Osteocyte (in vitro differentiated cells): ENCODE measurements at places on chromosomes 2 and 18.

GRCh38 chr2:201704536-201704935 is 6.1 kb upstream of the MPP4 start:
- no peak overlapping the region for H3K27ac ChIP-seq
- no peak overlapping the region for H3K4me3 ChIP-seq
- no peak for DNase-seq
- no peaks in the 10 kb centered on the region for H3K27me3 ChIP-seq
- peaks cover 16% of the 10 kb centered on the region for H3K4me1 ChIP-seq

GRCh38 chr2:221189431-221190067 is 382.6 kb downstream of the EPHA4 start:
- no peaks in the 10 kb centered on the region for H3K36me3 ChIP-seq
- H3K4me1 ChIP-seq = no peaks in the 10 kb centered on the region
- no peak for DNase-seq
- H3K27ac ChIP-seq = no peak overlapping the region

- H3K4me1 ChIP-seq = no peaks in the 10 kb centered on the region
- DNase-seq = no peak
Measured at GRCh38 chr2:159193791-159194190, 92.7 kb downstream of the WDSUB1 start.

- no peak for DNase-seq
- H3K27ac ChIP-seq = no peak overlapping the region
- H3K4me3 ChIP-seq = no peak overlapping the region
- no peaks in the 10 kb centered on the region for H3K27me3 ChIP-seq
- H3K36me3 ChIP-seq = no peaks in the 10 kb centered on the region
Measured at GRCh38 chr2:190382851-190383250, 25.3 kb upstream of the MFSD6 start.

- DNase-seq = no peak
- H3K36me3 ChIP-seq = no peaks in the 10 kb centered on the region
- no peak overlapping the region for H3K4me3 ChIP-seq
- H3K27ac ChIP-seq = no peak overlapping the region
- no peaks in the 10 kb centered on the region for H3K4me1 ChIP-seq
- peaks cover 53% of the 10 kb centered on the region for H3K27me3 ChIP-seq
Measured at GRCh38 chr2:54830546-54830945, 107.1 kb downstream of the EML6 start.

DNA sequence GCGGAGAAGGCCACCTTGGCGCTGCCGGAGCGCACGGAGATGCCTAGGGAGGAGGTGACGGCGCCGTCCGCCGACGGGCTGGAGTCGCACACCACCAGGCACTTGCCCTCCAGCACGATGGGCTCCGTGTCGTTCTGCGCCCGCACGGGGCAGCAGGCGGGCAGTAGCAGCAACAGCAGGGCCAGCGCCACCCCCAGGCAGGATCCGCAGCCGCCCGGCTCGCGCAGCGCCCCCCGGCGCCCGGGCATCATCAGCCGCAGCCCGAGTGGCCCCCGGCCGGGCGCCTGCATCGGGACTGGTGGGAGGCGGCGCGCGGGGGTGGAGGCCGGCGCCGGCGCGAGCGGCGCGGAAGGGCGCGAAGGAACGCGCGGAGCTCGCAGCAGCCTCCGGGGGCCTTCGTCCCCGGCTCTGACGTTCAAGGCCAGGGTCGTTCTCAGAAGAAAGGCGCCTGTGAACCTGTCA is 2.2 kb downstream of the CBLN2 start:
- no peaks in the 10 kb centered on the region for H3K36me3 ChIP-seq
- no peak overlapping the region for H3K4me3 ChIP-seq
- H3K4me1 ChIP-seq = peaks cover 18% of the 10 kb centered on the region

DNA sequence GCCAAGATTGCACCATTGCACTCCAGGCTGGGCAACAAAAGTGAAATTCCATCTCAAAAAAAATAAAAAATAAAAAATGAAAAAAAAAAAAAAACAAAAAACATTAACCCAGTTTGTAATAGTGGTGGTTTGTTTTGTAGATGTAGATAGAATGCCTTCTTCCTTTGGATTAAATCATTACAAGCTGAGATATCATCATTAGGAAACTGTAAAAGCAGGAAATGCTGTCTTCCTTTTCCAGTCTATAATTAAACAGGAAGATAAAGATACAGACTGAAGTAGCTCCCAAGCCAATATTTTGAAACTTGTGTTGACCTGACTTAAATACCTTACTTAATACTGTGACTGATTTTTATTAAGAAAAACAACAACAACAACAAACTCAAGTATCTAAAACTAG is 43.1 kb downstream of the RBMS1 start:
- H3K27ac ChIP-seq = no peak overlapping the region
- H3K4me3 ChIP-seq = no peak overlapping the region
- DNase-seq = no peak
- no peaks in the 10 kb centered on the region for H3K27me3 ChIP-seq

- no peaks in the 10 kb centered on the region for H3K36me3 ChIP-seq
- no peak overlapping the region for H3K27ac ChIP-seq
- no peak overlapping the region for H3K4me3 ChIP-seq
Measured at GRCh38 chr2:68992341-68992740, 17.9 kb downstream of the GKN1 start.

DNA sequence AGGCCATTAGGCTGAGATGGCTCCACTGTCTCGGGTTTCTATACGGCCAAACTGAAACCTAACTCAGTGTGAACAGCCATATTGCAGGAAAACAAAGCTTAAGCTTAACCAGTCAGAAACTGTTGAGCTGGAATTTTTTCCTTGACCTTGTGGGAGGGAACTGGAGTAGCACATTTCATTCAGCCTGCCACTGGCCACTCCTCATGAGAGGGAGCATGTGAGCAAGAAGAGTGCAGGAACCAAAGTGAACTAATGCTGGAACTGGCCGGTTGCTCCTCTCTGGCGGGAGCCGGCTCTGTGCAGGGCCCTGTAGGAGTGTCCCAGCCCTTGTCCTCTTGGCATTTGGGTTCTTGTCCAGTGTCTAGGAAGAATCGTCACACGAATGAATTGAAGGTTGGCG is 5.9 kb upstream of the POLE4 start:
- peaks cover 11% of the 10 kb centered on the region for H3K36me3 ChIP-seq
- no peak overlapping the region for H3K27ac ChIP-seq
- DNase-seq = no peak
- H3K27me3 ChIP-seq = no peaks in the 10 kb centered on the region
- no peak overlapping the region for H3K4me3 ChIP-seq
- H3K4me1 ChIP-seq = peaks cover 2% of the 10 kb centered on the region

DNA sequence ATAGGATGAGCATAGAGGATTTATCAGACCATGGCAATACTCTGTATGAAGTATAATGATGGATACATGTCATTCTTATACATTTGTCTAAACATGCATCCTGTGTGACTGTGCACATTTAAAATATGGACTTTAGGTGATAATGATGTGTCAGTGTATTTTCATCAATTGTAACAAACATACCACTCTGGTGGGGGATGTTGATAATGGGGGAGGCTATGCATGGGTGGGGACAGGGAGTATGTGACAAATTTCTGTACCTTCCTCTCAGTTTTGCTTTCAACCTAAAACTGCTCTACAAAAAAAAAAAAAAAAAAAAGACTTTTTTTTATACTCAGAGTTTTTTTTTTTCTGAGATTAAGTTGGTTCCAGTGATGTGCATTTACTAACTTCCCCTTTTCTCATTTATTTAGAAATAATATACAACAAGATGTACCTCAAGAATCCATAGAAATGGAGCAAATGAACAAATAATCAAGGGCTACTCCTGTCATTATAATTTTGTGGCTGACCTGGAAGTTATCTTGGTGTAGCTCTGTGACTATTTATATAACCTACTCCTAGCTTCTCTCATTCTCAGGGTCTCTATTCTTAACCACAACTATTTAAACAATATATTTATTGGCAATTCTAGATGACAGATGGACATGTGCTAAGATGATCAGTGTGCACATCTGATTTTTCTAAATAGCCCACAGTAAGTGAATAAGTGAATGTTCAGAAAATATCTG is 108.9 kb upstream of the ITGA4 start:
- H3K4me3 ChIP-seq = no peak overlapping the region
- H3K4me1 ChIP-seq = no peaks in the 10 kb centered on the region
- H3K27ac ChIP-seq = no peak overlapping the region
- H3K36me3 ChIP-seq = no peaks in the 10 kb centered on the region
- DNase-seq = no peak

GRCh38 chr2:16561676-16562075 is 104.0 kb downstream of the CYRIA start:
- no peaks in the 10 kb centered on the region for H3K36me3 ChIP-seq
- no peaks in the 10 kb centered on the region for H3K27me3 ChIP-seq
- H3K4me1 ChIP-seq = no peaks in the 10 kb centered on the region

GRCh38 chr2:216499641-216500218 is 1.1 kb downstream of the RPL37A start:
- peak overlapping the region; percentile 95 for H3K4me3 ChIP-seq
- H3K27ac ChIP-seq = peak overlapping the region; percentile 92
- no peaks in the 10 kb centered on the region for H3K27me3 ChIP-seq
- H3K4me1 ChIP-seq = peaks cover 53% of the 10 kb centered on the region

DNA sequence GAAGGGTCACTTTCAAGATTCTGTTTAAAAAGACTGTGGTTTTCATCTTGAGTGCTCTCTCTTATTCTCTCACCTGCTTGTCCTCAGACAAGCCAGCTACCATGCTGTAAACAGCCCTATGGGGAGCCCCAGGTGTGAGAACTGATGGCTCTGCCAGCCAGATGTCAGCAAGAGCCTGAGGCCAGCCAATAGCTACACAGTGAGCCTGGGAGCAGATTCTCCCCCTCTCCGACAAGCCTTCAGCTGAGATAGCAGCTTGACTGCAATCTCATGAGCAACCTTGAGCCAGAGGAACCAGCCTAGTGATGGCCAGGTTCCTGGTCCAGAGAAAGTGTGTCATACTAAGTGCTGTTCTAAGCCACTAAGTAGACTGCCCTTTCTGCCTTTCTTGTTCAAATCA is 272.1 kb downstream of the NAPG start:
- H3K27me3 ChIP-seq = no peaks in the 10 kb centered on the region
- no peak for DNase-seq
- no peaks in the 10 kb centered on the region for H3K4me1 ChIP-seq
- peaks cover 52% of the 10 kb centered on the region for H3K36me3 ChIP-seq

DNA sequence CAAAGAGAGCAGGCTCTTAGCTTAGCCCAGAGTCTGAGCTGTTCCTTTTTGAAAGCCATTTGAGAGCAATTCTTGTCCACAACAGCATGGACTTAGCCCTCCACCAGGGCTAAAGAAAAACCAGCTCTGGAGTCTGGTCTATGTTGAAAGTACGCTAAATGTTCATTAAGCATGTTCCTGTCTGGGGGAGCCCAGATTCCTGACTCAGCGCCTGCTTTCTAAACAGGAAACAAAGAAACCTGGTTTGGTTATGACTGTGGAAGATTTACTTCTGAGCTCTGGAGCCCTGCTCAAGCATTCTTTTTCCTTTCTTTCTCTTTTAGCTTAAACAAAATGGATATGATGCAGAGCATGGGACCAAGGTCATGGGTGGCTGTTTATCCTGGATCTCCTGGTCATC is 279.8 kb downstream of the RBM43 start:
- no peak overlapping the region for H3K27ac ChIP-seq
- H3K36me3 ChIP-seq = no peaks in the 10 kb centered on the region
- no peak overlapping the region for H3K4me3 ChIP-seq
- DNase-seq = no peak

GRCh38 chr2:231189171-231189530 is 9.3 kb upstream of the ARMC9 start:
- H3K36me3 ChIP-seq = no peaks in the 10 kb centered on the region
- H3K4me3 ChIP-seq = no peak overlapping the region
- H3K4me1 ChIP-seq = peaks cover 50% of the 10 kb centered on the region
- no peaks in the 10 kb centered on the region for H3K27me3 ChIP-seq

- H3K4me3 ChIP-seq = no peak overlapping the region
- H3K4me1 ChIP-seq = no peaks in the 10 kb centered on the region
- peaks cover 31% of the 10 kb centered on the region for H3K27me3 ChIP-seq
- H3K27ac ChIP-seq = no peak overlapping the region
- DNase-seq = no peak
Measured at GRCh38 chr2:35887146-35887545, 468.4 kb upstream of the CRIM1 start.

DNA sequence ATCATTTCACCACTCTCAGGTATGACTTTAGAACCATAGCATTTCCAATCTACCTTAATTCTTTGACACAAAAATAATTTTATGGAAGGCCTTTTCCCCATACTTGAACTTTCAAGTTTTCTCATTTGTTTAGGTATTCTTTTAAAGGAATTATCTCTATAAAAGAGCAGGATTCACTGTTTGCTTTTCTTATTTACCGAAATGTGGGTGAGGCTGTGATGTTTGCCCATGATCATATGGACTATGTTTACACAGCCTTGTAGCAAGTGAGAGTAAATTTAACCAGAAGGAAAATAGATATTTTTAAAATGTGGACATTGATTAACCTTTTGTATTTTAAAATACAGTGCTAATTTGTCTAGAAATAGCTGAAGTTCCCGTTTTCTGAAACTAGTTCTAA is 26.3 kb downstream of the CAB39 start:
- H3K36me3 ChIP-seq = peaks cover 2% of the 10 kb centered on the region
- no peaks in the 10 kb centered on the region for H3K27me3 ChIP-seq
- no peak for DNase-seq
- peak overlapping the region; percentile 70 for H3K27ac ChIP-seq
- no peak overlapping the region for H3K4me3 ChIP-seq

DNA sequence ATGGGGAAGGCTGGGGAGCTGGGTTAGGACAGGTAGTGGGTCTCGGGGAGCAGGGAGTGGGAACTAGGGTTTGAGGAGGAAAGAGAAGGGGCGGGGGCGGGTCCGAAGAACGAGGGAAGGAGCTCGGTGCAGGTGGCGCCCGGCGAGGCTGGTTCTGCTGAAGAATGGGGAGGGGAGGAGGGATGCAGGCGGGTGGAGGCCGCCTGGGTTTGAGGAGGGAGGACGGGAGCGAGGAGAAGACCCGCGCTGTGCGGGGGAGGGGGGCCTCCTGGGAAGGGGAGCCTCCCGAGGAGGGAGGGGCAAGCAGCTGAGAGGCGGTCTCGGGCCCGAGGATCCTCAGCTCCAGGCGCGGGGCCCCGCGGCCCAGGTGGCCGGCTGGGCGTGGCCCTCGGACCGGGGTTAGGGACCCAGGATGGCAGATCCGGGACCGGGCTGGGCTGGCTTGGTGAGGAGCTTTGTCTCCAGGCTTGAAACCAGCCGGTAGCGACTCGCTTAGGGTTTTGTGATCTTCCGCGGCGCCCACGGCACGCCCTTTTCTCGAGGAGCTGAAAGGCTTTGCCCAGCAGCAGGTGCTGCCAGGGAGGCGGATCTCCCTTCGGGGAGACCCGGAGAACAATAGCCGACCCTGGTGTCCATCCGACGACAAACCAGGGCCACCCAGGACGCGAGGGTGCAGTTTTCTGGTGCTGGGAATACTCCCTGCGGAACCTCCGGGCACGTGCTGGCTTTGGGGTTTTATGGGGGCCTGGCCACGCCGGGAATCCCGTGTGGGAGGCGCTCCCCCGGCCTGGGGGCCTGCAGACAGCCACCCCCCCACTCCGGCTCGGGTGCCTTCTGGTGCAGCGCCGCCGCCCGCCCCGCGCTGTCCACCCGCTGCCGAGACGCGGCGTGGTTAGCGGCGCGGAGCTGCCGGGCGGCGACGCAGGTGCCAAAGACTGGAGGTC is 1.4 kb downstream of the DPYSL5 start:
- H3K27me3 ChIP-seq = peaks cover 71% of the 10 kb centered on the region
- peaks cover 16% of the 10 kb centered on the region for H3K4me1 ChIP-seq
- H3K4me3 ChIP-seq = no peak overlapping the region
- no peak overlapping the region for H3K27ac ChIP-seq
- DNase-seq = no peak
- no peaks in the 10 kb centered on the region for H3K36me3 ChIP-seq

GRCh38 chr2:56505885-56506284 is 322.1 kb downstream of the CCDC85A start:
- H3K4me3 ChIP-seq = no peak overlapping the region
- no peaks in the 10 kb centered on the region for H3K36me3 ChIP-seq
- DNase-seq = no peak
- no peaks in the 10 kb centered on the region for H3K27me3 ChIP-seq
- H3K4me1 ChIP-seq = no peaks in the 10 kb centered on the region

- no peaks in the 10 kb centered on the region for H3K36me3 ChIP-seq
- H3K27ac ChIP-seq = no peak overlapping the region
- DNase-seq = no peak
- H3K4me1 ChIP-seq = peaks cover 16% of the 10 kb centered on the region
Measured at GRCh38 chr2:172394002-172394401, 33.4 kb upstream of the ITGA6 start.
